ENCODE measurements at places on chromosomes 1 and 21.

DNA sequence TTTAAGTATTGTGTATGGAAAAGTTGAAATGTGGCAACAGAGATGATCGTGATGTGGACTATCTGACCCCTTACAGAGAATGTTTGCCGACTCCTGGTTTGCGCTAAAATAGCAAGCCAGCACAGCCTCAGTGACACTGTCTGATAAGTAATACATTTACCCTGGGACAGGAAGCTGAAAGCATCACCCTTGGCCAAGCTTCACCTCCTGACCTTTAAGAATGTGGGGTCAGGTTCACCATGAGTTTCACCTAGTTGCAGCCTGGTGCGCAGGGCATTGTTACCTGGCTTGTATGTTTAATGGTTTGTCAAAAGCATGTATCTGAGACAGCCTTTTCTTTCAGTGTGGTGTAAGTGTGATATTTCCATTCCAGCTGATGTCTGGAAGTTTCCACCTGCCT lies 29.2 kb downstream of the TRAF5 start:
- H3K4me3 ChIP-seq: no peak overlapping the region
- no peaks in the 10 kb centered on the region for H3K36me3 ChIP-seq
- DNase-seq: no peak
- H3K27ac ChIP-seq: no peak overlapping the region
- no peaks in the 10 kb centered on the region for H3K4me1 ChIP-seq
- H3K27me3 ChIP-seq: no peaks in the 10 kb centered on the region

DNA sequence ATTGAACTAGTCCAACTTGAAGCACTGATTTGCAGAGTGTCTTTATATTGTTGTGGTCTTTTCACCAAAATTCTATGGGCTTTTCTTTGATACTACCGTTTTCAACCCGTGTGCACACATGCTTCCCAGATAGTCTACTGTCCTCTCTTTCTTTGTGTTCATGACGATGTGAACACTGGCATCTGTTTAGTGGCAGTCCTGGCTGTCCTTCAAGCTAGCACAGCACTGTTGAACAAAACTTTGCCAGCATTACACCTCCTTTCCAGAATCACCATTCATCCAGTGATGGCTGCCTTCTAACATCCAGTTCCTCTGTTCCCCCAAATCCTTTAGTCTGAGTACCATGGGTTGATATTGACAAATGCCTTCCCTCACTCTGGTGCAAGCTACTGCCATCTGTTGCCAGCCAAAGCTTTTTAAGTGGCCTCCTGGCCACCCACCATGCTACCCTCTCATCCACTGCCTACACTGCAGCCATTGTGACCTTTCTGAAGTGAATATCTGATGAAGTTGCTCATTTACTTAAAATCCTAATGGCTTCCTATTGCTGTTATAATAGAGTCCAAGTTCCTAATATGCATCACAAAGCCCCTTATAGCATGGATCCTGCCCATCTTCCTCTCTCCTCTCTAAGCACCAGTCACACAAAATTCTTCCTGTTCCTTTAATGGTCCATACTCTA lies 94.3 kb downstream of the NIBAN1 start:
- H3K27me3 ChIP-seq: no peaks in the 10 kb centered on the region
- H3K4me3 ChIP-seq: no peak overlapping the region
- H3K27ac ChIP-seq: no peak overlapping the region
- no peak for DNase-seq

DNA sequence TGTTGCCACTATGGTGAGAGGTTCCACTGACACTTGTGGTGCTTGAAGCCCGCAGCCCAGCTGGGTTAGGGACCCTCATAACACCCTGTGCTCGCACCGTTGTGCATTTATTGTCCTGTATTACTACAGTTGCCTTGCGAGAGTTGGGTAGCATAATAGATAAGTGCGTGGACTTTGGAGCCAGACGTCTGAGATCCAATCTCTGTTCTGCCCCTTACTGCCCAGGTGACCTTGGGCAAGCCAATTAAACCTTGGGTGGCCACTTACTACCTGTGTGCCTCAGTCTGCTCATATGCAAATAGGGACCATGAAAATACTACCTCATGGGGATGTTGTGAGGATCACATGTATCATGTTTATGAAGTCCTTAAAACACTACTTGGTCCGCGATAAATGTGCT lies 13.3 kb downstream of the C8B start:
- H3K4me3 ChIP-seq: no peak overlapping the region
- peaks cover 96% of the 10 kb centered on the region for H3K36me3 ChIP-seq
- DNase-seq: no peak
- H3K27ac ChIP-seq: peak overlapping the region; percentile 26
- peaks cover 26% of the 10 kb centered on the region for H3K4me1 ChIP-seq

GRCh38 chr1:18343581-18343980 lies 137.1 kb upstream of the KLHDC7A start:
- H3K36me3 ChIP-seq: no peaks in the 10 kb centered on the region
- DNase-seq: no peak
- no peaks in the 10 kb centered on the region for H3K27me3 ChIP-seq

- H3K4me3 ChIP-seq: no peak overlapping the region
- no peaks in the 10 kb centered on the region for H3K4me1 ChIP-seq
- DNase-seq: no peak
- no peak overlapping the region for H3K27ac ChIP-seq
These were observed 17.1 kb upstream of the CDC42BPA start for GRCh38 chr1:227335242-227336020.

DNA sequence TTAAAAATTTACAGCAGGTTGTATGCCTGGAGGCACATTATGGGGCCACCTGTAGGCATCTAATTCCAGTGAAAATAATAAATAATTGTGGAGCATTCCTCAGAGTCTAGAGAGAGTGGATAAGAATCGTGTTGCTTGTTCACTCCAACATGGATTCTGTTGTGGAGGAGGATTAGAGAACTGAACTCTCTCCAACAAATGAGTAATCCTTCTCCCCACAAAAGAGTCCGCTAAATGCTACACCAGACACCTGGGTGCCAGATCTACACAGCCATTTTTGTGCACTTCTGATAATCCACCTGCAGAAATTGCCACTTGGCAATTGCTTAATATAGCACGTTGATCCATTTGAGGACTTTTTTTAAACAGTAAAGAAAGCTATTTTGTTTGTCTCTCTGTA lies 113.7 kb upstream of the DPYD start:
- no peak overlapping the region for H3K4me3 ChIP-seq
- H3K27me3 ChIP-seq: peaks cover 3% of the 10 kb centered on the region
- DNase-seq: no peak
- H3K27ac ChIP-seq: no peak overlapping the region
- H3K4me1 ChIP-seq: no peaks in the 10 kb centered on the region

DNA sequence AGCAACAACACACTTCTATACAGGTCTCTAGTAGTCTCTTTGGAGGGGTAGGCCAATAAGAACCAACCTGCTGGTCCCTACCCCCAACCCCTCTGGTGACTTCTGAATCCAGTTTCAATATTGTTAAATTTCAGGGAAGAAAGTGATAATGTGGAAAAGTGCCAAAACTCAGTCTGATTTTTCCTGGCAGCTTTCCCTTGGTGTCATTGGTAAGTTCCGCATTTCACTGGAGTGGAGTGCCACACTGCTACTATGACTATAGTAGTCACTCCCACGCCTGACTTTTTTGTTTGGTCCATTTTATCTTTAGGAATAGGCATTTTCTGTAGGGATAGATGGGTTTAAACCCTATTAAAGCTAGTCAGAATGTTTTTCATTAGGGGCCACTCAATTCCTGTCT lies 5.7 kb upstream of the ARID1A start:
- peaks cover 14% of the 10 kb centered on the region for H3K4me1 ChIP-seq
- no peak overlapping the region for H3K4me3 ChIP-seq
- H3K27me3 ChIP-seq: no peaks in the 10 kb centered on the region

DNA sequence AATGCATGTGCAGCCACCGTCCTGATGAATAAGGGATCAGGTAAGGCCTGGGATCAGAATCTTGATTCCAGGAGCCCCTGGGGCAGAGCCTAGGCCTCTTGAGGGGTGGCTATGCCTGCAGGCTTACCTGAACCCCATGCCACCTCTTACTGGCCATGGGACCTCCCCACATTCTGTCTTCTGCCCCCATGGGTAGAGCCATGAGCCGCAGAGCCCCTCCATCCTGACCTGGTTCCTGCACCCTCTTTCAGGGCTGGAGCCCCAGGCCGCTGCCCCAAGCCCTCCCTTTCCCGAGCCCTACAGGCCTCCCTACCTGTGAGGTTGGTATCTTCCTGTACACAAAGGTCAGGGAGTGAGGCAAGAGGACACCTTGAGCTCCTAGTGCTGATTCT lies 120.8 kb downstream of the DMRTB1 start:
- DNase-seq: no peak
- no peaks in the 10 kb centered on the region for H3K4me1 ChIP-seq
- H3K36me3 ChIP-seq: no peaks in the 10 kb centered on the region
- no peaks in the 10 kb centered on the region for H3K27me3 ChIP-seq
- no peak overlapping the region for H3K4me3 ChIP-seq
- H3K27ac ChIP-seq: no peak overlapping the region

DNA sequence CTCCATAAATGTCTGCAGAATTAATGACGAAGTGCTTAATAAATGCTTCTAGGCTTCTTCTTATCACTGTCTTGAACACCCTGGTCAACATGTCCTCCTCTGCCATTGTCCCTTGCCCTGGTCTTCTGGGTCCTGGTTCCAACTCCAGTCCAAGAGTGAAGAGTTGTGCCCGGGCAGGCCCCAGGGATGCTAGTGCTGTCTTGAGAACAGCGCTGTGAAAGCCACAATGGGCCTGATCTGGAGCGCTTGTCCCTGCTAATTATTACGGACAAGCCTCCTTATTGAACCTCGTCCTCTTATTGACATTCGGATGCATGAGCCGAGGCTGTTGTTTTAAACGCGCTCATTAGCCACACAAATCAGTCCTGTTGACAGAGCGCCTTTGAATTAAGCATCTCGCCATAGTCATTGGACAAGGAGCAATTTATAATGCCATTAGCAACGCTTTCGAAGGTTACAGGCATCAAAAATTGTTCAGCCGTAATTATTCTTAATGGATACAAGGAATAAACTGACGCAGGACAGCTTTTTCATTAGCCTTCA lies 211.6 kb upstream of the POU3F1 start:
- no peaks in the 10 kb centered on the region for H3K4me1 ChIP-seq
- no peak overlapping the region for H3K27ac ChIP-seq
- no peaks in the 10 kb centered on the region for H3K27me3 ChIP-seq
- H3K4me3 ChIP-seq: no peak overlapping the region
- no peaks in the 10 kb centered on the region for H3K36me3 ChIP-seq

- H3K4me3 ChIP-seq: no peak overlapping the region
- DNase-seq: no peak
- no peaks in the 10 kb centered on the region for H3K36me3 ChIP-seq
- H3K27me3 ChIP-seq: no peaks in the 10 kb centered on the region
These were observed 123.9 kb upstream of the TMPRSS2 start for GRCh38 chr21:41631564-41632461.

DNA sequence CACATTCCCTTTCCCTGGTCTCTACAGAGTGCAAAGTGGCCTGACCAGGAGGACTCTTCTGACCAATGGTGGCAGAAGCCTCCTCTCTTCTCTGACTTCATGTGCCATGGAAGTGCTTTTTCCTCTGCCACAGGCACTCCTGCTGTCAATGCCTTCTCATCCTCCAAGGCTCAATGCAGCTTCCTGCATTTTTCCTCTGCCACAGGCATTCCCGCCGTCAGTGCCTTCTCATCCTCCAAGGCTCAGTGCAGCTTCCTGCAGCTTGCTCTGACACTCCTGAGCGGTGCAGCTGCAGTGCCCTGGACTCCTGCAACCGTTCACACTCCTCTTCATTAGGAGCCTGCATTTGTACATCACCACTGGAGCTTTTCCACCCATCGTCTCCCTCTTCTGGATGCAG lies 4.7 kb upstream of the ADARB1 start:
- no peak for DNase-seq
- no peak overlapping the region for H3K4me3 ChIP-seq
- H3K27me3 ChIP-seq: no peaks in the 10 kb centered on the region

- no peaks in the 10 kb centered on the region for H3K4me1 ChIP-seq
- H3K27ac ChIP-seq: peak overlapping the region; percentile 60
- H3K4me3 ChIP-seq: peak overlapping the region; percentile 78
- peak; percentile 70 for DNase-seq
These were observed 771 bp downstream of the RABGAP1L start for GRCh38 chr1:174160109-174160473.

DNA sequence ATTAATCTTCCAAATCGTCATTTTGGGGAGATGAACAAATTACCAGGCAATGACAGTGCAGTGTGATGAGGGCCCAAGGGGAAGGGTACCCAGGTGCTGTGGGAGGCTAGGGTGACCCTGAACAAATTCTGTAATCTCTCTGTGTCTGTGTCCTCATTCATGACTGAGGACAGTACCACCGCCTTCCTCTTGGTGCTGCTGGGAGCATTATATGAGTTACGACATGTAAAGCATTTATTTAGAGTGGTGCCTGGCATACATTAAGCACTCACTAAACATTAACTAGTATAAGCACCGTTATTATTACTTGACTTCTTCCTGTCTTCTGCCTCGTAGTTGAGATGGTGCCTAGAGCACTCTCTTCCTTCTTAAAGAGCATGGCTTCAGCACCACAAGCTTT lies 468.2 kb upstream of the VAMP3 start:
- no peaks in the 10 kb centered on the region for H3K27me3 ChIP-seq
- no peak for DNase-seq
- no peaks in the 10 kb centered on the region for H3K36me3 ChIP-seq

DNA sequence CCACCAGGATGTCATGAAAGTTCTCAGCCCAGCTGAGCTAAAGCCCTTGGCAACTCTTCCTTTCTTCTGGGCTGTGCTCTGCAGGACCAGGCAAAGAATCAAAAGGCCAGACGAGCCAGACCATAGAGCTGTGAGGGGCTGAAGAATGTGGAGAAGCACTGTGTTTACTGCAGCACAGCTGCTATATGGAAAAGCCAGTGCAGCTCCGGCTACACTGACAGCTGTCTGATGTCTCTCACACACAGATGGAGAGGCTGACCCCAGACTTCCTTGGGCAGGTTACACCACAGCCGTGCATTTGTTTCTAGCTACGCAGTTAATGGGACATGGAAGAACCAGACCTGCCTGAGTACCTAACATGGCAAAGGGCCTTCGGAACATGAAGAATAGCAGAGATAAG lies 40.3 kb downstream of the CD247 start:
- no peak for DNase-seq
- no peaks in the 10 kb centered on the region for H3K4me1 ChIP-seq
- no peaks in the 10 kb centered on the region for H3K36me3 ChIP-seq
- H3K27me3 ChIP-seq: no peaks in the 10 kb centered on the region
